ENCODE measurements at places on chromosomes 4 and X.

GRCh38 chrX:43448688-43449087, 207.4 kb upstream of the MAOA start:
- DNase-seq, result no peak
- H3K4me3 ChIP-seq, result no peak overlapping the region
- H3K36me3 ChIP-seq, result peaks cover 2% of the 10 kb centered on the region

GRCh38 chr4:87971866-87972265, 3.6 kb upstream of the SPP1 start:
- peaks cover 4% of the 10 kb centered on the region for H3K4me1 ChIP-seq
- no peak overlapping the region for H3K4me3 ChIP-seq
- H3K27ac ChIP-seq, result no peak overlapping the region
- DNase-seq, result no peak

DNA sequence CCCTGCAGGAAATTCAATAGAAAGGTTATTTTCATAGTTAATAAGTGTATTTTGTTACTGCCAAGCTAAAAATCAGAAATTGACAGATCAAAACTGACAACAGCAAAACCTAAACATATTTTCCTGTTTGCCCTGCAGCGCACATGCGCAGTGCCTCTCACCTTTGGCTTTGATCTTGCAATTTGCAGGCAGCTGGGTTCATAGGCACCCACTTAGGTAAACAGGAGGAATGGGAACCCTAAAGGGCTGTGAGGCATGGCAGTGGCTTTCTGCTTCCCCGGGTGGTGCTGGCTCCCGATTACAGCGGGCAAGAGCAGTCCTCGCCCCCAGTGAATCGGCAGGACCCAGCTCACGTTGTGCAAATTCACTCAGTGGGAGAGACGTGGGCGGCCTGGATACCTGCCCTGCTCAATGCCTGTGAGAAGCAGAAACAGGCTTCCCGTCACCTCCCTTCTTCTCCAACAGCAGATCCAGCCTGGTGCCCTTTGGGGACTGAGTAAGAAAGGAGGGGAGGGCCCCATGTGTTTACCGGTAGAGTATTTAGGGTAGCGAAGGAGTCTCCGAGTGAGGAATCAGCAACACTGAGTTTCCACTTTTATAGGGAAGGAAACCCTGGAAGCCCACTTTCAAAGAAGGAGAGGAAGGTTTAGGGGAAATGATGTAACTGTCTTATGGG, 25.7 kb downstream of the CCKAR start:
- peaks cover 13% of the 10 kb centered on the region for H3K27me3 ChIP-seq
- peaks cover 4% of the 10 kb centered on the region for H3K4me1 ChIP-seq
- H3K36me3 ChIP-seq, result no peaks in the 10 kb centered on the region
- no peak overlapping the region for H3K27ac ChIP-seq
- no peak overlapping the region for H3K4me3 ChIP-seq

DNA sequence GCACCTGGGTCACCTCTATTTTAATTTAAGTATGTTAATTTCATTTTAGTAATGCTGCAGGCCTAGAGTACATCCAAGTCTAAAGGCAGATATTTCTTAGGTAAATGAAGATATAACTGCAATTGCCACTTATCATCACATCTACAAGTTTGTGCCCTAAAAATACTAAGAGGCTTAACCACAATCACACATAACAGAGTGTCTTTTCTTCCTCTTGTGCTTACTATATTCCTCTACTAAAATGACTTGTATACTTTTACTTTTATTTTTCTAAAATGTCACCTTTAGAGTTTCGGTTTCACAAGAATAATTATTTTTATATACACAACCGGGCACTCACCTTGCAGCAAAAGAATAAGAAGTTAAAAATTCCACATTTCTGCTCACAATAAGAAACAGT, 77.9 kb downstream of the EFHC2 start:
- no peaks in the 10 kb centered on the region for H3K36me3 ChIP-seq
- no peak for DNase-seq
- no peaks in the 10 kb centered on the region for H3K27me3 ChIP-seq
- H3K27ac ChIP-seq, result no peak overlapping the region

DNA sequence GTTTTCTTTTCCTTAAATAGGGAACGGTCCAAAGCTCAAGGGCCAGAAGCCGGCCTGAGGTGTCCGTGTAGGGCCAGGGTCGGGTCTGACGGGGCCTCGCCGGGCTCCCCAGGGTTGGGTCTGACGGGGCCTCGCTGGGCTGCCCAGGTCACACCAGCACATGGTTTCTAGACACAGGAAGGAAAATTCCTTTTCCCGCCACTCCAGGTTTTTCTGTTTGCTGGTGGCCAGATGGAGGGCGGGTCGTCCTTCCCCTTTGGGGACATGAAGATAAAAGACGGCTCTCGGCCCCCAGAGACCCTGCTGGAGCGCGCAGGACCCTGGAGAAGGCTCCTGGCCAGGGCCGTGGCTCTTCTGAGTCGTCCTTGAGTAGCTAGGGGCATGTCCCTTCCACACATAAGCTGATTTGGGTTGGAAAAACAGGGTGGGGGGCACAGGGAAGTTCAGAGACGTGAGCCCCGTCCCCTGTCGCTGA, 35.1 kb downstream of the PIGG start:
- no peak for DNase-seq
- H3K4me3 ChIP-seq, result no peak overlapping the region
- H3K36me3 ChIP-seq, result peaks cover 56% of the 10 kb centered on the region
- no peaks in the 10 kb centered on the region for H3K4me1 ChIP-seq
- H3K27me3 ChIP-seq, result no peaks in the 10 kb centered on the region

GRCh38 chr4:55173580-55173979, 48.2 kb upstream of the KDR start:
- H3K4me1 ChIP-seq, result no peaks in the 10 kb centered on the region
- no peak overlapping the region for H3K27ac ChIP-seq
- no peak overlapping the region for H3K4me3 ChIP-seq
- H3K36me3 ChIP-seq, result no peaks in the 10 kb centered on the region
- peaks cover 4% of the 10 kb centered on the region for H3K27me3 ChIP-seq
